ENCODE measurements at places on chromosomes 5 and 9.

- no peak for DNase-seq
These were observed 59.9 kb upstream of the ARRDC3 start for GRCh38 chr5:91443023-91443422.

- DNase-seq, result no peak
These were observed 37.3 kb upstream of the TMEM252 start for GRCh38 chr9:68577774-68578591.

DNA sequence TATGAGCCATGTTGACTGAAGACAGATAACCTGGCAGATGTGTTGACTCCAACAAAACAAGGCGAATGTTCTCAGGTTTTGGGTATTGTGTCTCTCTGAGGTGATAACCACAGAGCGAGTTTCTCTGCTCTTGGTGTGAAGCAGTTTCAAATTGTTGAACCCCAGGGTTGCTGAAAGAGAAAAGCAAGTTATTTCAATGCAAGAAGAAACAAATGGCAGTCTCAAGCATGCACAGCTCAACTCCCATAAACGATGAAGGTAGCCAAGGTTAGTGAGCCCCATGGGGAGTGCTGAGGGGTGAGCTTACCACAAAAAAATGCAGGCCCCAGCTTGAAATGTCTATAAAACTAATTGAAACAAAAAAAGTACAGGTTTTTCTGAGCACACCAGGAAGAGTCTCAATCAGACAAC is 220.8 kb upstream of the DAPK1 start:
- DNase-seq, result no peak

GRCh38 chr5:113050721-113051382 is 74.3 kb downstream of the DCP2 start:
- DNase-seq, result no peak

- DNase-seq, result no peak
These were observed 391 bp downstream of the RALGDS start for GRCh38 chr9:133120501-133121197.

GRCh38 chr5:6543830-6544560 is 88.8 kb downstream of the NSUN2 start:
- DNase-seq, result no peak

DNA sequence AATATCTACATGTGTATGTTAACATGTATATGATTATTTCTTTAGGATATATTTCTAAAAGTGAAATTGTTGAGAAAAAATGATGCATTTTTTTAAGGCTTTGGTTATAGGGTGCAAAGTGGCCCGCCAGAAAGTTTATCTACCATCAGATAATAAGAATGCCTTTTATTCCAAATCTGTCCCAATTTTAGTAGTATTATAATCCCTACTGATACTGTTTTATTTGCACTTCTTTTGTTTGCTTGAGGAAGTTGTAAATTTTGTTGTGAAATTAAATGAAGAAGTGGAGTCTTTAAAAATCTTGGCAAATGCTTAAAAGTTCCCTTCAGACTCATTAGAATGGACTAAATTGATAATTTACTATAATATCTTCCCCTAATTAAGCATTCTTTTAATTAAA is 73.0 kb downstream of the NIPBL start:
- no peak for DNase-seq

- peak; percentile 22 for DNase-seq
These were observed 67.1 kb upstream of the UNC5A start for GRCh38 chr5:176743136-176743861.

GRCh38 chr9:112863746-112864145 is 26.9 kb downstream of the SLC46A2 start:
- no peak for DNase-seq

- DNase-seq, result no peak
These were observed 358.6 kb downstream of the MSX2 start for GRCh38 chr5:175082866-175083590.

- peak; percentile 85 for DNase-seq
These were observed 41.3 kb downstream of the PFDN1 start for GRCh38 chr5:140261403-140262171.

GRCh38 chr9:125701351-125701750 is 5.7 kb downstream of the MAPKAP1 start:
- no peak for DNase-seq

DNA sequence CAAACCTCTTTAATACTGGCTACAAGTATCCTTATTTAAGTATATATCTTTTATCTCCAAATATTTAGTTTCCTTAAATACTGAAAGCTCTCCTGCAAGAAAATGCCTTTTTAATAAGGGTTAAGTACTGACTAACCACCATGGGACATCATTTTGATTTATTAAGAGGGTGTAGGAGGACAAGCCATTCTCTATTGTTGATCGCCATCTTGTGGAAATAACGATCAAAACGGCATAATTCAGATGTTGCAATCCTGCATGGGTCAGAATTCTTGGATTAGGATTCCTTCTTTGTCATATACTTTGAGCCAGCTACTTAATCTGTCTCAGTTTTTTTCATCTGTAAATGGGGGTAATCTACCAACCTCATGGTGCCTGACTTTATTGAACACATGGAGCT is 28.7 kb upstream of the C5orf46 start:
- DNase-seq, result peak; percentile 43

DNA sequence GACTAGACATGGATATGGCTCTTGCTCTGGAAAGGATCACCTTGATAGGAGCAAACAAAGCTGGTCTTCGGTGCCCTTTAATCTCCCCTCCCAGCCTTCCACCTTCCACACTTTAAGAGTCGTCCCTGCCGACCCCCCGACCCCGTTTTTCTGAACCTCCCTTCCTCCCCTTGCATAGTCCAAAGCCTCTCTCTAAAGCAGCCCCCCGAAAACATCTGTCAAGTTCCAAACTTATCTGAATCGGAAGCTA is 423 bp upstream of the NUP214 start:
- no peak for DNase-seq

DNA sequence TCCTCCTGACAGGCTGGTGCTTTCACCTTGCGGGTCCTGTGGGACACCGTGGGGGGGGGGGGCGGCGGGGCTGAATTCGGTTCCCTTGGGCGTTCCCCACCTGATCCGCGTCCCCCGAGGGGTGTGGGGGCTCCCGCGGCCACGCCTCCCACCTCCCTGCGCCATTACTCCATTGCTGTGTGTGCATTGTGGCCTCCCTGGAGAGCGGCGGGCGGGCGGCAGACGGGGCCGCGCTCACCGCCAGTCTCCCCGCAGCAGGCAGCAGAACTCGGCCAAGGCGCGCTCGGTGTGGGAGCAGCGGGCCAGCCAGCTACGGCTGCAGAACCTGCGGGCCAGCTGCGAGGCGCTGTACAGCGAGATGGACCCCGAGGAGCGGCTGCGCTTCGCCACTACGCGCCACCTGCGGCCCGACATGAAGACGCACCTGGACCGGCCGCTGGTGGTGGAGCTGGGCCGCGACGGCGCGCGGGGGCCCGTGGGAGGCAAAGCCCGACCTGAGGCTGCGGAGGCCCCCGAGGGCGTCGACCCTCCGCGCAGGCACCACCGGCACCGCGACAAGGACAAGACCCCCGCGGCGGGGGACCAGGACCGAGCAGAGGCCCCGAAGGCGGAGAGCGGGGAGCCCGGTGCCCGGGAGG is 145.3 kb downstream of the CACNA1B start:
- DNase-seq, result no peak

DNA sequence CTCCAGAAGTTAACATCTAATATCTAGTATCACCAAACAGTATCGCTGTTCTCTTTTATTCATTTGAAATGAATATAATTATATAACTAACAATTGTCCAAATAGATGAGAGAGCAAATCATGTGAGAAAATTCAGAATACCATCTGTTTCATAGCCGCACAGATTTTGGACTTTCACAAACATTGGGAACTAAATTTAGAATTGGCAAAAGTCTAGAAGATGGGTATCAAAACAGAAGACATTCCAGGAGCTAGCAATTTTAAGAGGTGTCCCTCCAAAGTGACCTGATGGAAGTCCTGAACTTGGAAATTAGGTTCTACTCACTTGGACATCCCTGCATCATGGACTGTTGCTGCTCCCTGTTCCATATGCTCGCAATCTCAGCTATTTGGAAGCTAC is 57.0 kb upstream of the FSD1L start:
- DNase-seq, result no peak

DNA sequence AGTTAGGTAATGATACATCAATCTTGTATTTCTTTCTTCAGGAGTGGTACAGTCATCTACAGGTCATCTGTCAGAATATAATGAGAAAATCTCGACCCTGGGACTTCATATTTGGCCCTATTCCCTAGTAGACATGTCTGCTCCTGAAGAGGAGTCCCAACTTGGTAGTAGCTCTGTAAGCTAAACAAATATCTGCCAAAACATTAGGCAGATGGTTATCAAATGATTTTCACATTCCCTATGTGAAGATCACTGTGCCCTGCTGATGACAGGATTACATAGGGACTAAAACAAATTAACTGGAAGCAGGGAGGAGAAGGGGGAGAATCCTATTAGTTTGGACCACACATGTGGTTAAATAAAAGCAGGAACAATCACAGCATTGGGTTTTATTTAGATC is 138.6 kb upstream of the NFIB start:
- no peak for DNase-seq

DNA sequence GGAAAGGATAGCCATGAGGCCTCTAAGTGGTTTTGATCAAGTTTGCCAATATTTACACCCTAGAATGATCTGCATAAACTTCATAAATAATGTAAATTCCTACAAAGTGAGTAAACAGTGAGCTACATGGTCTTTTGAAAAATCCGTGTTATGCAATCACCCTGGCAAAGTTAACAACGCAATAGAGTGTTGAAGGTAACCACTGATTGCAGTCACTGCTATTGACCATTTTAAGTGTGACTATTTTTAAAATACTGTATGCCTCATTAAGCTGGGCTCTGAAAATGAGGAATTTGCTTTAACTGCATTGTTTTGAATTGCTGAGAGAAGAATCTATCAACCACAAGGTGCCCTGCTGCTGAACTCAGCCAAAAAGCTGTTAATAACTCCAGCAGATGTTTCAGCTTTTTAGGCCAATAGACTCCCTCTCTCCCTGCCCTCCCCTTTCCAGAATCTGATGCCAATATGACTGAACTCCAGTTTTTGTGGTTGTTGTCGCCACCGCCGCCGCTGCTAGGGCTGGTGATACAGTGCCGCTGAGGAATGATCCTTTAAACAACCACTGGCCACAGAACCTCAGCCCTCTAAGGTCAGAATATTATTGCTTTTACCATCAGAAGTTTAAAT is 35.3 kb upstream of the SMARCA2 start:
- no peak for DNase-seq

DNA sequence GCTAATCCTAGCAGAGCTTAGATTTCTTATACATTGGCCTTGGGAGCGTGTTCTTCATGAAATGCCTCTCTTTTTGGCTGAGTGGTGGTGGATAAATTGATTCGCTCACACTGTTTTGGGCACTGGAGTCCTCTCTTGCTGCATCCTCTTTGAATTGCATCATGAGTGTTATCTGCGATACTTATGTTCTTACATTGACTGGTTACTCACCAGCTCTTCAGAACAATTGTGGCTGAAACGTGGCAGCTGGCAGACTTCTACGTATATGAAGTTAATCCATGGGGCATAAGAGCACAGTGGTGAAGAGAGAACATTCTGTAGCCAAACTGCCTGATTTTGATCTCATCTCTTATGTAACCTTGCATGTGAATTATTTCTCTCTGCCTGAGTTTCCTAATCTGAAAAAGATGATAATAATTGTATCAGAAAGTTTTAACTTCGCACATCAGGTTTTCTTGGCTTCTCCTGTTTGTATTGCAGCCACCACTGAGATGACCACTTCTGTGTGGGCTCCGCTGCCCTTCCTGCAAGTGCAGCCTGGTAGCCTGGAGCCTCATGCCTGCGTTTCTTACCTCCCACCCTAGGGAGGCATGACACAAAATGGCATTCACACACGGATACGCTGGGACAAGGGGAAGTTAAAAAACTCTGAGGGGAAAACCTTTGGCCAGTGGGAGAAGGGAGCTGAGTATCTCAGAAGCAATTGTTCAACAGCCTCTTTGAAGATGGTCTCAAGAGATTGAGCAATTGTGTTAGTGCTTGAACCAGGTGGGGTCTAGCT is 295.2 kb downstream of the ARHGAP26 start:
- no peak for DNase-seq

DNA sequence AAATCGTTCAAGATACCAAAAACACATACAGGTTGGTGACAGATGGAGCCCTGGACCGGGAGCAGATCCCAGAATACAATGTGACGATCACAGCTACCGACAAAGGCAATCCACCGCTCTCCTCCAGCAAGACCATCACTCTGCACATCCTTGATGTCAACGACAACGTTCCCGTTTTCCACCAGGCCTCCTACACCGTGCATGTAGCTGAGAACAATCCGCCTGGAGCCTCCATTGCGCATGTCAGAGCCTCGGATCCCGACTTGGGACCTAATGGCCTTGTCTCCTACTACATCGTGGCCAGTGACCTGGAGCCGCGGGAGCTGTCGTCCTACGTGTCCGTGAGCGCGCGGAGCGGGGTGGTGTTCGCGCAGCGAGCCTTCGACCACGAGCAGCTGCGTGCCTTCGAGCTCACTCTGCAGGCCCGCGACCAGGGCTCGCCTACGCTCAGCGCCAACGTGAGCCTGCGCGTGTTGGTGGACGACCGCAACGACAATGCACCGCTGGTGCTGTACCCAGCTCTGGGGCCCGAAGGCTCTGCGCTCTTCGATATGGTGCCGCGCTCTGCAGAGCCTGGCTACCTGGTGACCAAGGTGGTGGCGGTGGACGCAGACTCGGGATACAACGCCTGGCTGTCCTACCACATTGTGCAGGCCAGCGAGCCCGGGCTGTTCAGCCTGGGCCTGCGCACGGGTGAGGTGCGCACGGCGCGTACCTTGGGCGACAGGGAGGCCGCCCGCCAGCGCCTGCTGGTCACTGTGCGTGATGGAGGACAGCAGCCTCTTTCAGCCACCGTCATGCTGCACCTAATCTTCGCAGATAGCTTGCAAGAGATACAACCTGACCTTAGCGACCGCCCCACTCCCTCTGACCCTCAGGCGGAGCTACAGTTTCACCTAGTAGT is 1.8 kb downstream of the PCDHGB3 start:
- no peak for DNase-seq

- no peak for DNase-seq
These were observed 535.9 kb upstream of the FTMT start for GRCh38 chr5:121315786-121316185.

GRCh38 chr5:140642718-140643117 is 3.5 kb downstream of the TMCO6 start:
- DNase-seq, result no peak
